ENCODE measurements at places on chromosomes 12 and 14. TPM values are rescaled to one million over a fixed set of nuclear protein-coding genes. Genes with fewer than 3 reads are reported as not detected.

FGF23 gene
- total RNA-seq, result not detected

GRCh38 chr14:101250948-101251811 is 310.1 kb upstream of the DIO3 start:
- DNase-seq, result no peak

GRCh38 chr12:15794196-15794595 is 5.0 kb upstream of the EPS8 start:
- DNase-seq, result no peak

DNA sequence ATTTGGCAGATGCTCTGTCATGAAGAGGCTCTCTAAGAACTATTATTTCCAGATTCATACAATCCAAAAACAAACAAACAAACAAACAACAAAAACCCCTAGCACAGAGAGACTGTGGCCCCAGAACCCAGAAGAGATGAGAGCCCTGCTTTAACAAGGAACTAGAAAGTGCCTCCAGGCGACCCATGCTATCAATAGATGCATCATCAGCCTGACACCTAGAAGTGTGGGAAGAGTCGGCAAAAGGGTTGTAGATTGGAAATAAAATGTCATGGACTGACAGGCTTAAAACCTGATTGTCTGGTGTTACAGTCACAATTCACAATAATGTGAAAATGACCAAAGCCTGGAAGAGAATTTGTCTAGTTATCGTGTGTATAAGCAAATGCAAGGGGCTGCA is 50.6 kb upstream of the FLRT2 start:
- no peak for DNase-seq

DNA sequence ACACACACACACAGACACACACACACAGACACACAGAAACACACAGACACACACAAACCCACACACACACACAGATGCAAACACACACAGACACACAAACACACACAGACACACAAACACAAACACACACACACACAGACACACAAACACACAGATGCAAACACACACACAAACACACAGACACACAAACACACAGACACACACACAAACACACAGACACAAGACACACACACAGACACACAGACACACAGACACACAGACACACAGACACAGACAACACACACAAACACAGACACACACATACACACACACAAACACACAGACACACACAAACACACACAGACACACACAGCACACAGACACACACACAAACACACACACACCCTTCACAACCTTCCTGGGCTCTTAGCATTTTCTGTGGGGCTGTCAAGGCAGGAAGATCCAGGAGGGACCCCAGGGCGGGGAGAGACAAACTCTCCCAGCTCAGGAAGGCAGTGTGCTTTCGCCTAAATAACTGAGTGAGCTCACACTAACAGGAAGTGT is 24.2 kb upstream of the INF2 start:
- DNase-seq, result no peak

GRCh38 chr12:62438098-62438692 is 28.4 kb upstream of the MON2 start:
- peak; percentile 57 for DNase-seq

DNA sequence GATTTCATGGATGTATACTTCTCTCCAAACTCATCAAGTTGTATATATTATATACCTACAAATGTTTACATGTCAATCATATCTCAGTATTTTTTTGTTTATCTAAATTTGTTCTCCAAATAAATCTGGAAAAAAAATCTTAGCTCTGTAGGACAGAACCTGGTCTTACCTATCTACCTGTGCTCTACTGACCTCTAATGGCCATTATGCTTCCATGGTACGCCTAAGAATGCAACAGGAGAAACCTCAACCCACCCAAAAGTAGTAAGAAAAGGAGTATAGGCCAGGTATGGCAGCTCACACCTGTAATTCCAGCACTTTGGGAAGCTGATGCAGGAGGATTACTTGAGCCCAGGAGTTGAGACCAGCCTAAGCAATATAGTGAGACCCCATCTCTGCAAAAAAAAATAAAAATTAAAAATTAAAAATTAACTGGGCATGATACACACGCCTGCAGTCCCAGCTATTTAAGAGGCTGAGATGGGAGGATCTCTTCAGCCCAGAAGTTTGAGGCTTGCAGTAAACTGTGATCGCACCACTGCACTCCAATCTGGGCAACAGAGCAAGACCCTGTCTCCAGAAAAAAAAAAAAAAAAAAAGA is 8.7 kb downstream of the OR11H4 start:
- no peak for DNase-seq
